ENCODE measurements at places on chromosomes 6 and 20.

GRCh38 chr6:10559522-10560152 lies 38.5 kb downstream of the GCNT2 start:
- DNase-seq: no peak

GRCh38 chr20:11302436-11302835 lies 615.3 kb upstream of the BTBD3 start:
- no peak for DNase-seq

- no peak for DNase-seq
Measured at GRCh38 chr6:23305325-23305943, 736.1 kb downstream of the HDGFL1 start.

GRCh38 chr6:3190056-3190455 lies 32.7 kb upstream of the TUBB2A start:
- DNase-seq: no peak

- DNase-seq: no peak
Measured at GRCh38 chr20:45080867-45081624, 19.9 kb downstream of the KCNS1 start.

DNA sequence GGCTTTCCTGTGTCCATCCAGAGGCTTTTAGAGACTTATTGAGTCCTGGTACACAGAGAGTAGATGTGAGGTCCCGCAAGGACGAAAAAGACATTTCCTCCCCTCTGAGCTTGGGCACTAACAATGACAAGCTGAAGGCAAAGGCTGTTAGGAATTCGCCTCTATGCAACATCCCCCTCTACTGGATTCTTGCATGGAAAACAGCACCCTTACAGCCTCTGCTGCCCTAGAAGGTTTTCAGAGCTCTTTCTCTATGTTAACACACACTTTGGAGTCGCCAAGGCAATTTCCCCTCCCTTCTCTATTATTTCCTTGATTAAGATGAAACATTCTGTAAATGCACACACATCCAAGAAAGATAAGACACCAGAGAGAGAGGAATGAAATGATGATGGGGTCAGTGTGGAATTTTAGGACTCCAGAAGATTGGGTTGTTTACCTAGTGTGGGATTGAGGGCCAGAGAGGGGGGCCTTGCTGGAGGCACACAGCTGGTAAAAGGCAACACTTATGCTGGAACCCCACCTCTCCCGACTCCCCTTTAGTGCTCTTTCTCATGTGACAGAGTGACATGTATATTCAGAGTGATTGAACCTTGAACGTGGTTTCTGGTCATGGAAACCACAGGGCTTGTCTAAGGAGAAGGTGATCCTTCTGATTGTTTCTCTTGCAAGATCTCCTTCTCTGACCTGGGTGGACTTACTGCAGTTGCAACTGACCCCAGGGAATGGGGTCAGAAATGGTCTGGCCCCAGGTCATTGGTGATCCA lies 300.7 kb downstream of the CLIC5 start:
- peak; percentile 47 for DNase-seq

- no peak for DNase-seq
Measured at GRCh38 chr6:162698440-162698839, 29.1 kb downstream of the PRKN start.

Data from body of pancreas (tissue), 4 donors.